ENCODE measurements at places on chromosomes 3 and 15.

DNA sequence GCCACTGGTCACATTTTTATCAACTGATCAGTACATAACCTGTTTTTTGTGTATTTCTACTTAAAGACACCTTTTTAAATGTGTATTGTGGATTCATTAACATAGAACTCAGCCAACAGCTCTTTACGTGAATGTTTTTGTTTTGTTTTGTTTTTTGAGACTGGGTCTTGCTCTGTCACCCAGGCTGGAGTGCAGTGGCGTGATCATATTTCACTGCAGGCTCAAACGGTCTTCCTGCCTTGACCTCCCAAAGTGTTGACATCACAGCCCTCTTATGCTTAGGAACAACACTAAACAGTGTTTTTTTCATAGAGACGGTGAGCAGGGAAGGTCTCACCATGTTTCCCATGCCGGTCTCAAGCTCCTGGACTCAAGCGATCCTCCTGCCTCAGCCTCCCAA lies 9.9 kb downstream of the PSMA4 start:
- no peak for DNase-seq

GRCh38 chr15:67505675-67506572 lies 15.0 kb upstream of the C15orf61 start:
- DNase-seq: no peak

GRCh38 chr3:25091934-25092333 lies 336.1 kb upstream of the RARB start:
- no peak for DNase-seq

DNA sequence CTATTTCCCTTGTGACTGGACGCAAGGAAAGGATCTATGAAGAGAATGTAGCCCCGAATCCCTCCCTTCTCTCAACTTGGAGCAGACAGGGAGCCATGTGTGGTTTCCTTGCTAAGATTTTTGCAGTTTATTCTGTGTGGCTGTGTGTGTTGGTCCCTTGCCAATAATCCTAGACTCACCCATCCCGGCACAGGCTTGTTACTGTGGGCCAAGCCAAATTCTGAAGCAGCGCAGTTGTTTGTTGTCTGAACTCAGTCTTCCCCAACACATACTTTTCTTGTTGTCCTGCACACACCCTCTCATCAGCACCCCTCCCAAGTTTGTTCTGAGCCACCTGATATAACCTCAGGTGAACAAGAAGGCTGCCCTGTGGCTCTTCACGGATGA lies 193.3 kb upstream of the CTDSPL start:
- no peak for DNase-seq

DNA sequence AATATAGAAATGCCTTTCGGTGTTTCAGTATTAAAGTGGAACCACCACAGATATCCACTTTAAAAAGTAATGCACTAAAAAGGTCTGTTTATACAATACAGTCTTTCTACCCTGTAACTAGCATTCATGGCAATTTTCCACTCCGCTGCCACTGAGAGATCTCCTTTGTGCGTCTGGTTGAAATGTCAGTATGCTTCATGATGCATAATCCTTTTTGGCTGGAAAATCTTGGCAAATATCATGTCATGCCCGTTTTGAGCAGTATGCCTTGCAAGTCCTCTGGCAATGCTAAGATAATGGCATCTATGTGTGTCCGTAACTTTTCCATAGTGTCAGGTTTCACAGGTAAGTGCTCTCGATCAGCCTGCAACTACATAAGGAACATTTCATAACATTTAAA lies 30.8 kb upstream of the ARF4 start:
- DNase-seq: no peak

DNA sequence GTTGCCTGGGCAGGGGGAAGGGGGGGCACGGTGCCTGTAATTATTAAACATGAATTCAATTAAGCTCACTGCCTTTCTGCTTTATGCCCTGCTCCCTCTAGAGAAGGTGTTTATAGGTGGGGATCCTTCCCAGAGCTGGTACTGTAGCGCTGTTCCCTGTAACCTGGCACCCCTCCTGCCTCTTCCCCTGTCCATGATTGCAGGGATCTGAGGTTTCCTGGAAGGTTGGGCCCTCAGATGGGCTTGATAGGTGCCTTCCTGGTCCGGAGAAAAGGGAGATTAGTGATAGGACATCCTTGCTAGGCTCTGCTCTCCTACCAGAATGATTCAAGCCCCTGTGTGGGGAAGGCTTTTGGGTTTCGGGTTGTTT lies 2.1 kb upstream of the FAM131A start:
- DNase-seq: no peak

DNA sequence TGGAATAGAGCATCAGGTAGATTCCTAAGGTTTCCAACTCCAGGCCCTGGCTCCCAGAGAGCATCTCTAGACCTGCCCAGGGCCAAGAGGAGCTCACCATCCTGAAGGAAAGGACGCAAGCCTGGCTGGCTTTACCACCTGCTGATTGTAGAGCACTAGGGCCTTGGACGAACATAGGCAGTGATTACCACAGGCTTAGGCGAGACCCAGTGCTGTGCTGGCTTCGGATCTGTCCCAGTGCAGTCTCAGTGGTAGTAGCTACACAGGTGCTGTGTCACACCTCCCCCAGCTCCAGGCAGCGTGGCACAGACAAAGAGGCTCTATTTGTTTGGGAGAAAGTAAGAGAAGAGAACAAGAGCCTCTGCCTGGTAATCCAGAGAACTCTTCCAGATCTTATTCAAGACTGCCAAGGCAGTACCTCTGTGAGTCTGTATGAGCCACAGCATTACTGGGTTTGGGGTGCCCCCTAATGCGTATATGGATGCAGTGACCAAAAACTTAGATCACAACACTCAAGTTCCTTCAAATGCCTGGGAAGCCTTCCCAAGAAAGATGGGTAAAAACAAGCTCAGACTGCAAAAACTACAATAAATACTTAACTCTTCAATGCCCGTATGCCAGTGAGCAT lies 25.4 kb downstream of the ISG20 start:
- no peak for DNase-seq

GRCh38 chr15:66775127-66776105 lies 73.4 kb downstream of the SMAD6 start:
- no peak for DNase-seq

DNA sequence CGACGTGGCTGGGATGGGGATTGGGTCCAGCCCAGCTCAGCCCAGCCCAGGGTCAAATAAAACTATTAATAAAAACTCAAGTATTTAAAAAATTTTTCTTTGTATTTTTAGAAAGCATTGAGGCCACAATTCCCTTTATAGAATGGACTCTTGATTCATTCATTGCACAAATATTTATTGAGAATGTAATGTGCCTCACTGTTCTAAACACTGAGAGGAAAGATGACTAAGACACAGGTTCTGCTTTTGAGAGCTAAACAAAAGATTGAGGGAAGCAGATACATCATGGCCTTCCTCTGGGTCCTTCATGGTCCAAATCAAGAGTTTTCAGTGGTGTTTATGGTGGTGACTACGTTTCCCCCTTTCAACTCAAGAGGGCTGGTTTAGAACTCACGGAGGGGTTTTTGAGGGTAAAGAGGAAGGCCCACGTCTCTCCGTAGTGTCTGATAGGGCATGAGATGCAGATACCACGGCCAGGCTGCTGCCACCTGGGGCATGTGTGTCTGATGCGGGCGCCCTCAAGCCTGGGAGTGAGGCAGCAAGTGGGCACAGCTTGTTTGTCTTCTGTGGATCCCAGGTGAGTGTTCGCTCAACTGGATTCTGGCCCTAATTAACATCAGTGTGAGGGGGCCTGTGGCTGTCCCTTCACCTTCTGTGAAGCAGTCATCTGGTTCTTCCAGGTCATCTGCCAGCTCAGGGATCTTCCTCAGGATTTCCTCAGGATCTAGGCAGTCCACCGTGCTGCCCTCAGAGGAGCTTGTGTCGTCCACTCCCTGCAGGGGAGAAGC lies 73.5 kb upstream of the SCN5A start:
- DNase-seq: no peak

GRCh38 chr15:50340416-50340815 lies 14.6 kb downstream of the GABPB1 start:
- no peak for DNase-seq

- DNase-seq: no peak
These were observed 58.3 kb downstream of the SLCO3A1 start for GRCh38 chr15:91911844-91912243.

GRCh38 chr3:35757991-35758757 lies 118.8 kb downstream of the ARPP21 start:
- DNase-seq: no peak

DNA sequence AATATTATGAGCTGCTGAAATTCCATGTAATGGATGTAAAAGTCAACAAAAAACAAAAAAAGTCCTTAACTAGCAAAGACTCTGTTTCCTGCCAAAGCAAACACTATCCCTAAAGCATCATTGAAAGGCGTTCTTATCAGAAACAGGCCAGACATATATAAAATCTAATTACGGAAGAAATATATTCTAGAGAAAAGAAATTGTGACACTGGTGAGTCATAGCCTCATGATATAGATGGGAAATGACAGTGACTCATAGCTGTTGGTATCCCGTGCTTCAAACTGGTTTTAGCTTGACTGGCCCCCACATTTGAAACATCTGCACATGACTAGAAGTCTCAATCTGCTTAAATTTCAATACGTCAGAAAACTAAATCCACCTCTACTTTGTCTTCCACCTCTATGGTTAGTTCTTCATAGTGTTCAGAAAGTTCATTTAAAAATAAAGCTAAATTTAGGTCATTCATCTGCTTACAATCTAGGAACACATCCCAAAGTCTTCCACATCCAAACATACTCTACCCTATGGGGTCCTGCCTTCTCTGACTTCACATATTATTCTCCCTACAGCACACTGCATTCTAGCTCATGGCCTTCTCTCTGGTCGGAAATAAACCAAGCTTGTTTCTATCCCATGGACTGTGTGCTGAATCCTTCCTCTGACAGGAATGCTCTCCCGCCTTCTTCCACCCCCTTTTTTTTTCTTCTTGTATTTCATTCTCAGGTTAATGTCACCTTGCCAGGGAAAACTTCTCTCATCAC lies 456.3 kb upstream of the ARRDC4 start:
- DNase-seq: no peak

- DNase-seq: no peak
These were observed 216.3 kb upstream of the ARPP21 start for GRCh38 chr3:35422836-35423601.

DNA sequence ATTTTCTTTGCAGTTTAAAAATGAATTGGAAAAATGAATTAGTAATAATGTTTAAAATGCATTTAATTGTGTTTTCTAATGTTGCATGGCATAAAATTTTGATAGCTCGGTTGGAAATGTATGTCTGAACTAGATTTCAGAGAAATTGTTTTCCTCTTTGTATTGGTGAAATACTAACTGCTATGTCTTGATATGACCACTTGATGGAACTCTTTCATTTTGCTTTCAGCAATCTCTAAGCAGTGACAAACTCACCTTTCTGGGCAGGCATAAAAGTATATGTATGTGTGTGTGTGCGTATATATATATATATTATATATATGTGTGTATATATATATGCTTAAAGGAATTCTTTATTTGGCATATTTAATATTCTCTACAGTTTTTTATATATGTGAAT lies 239.3 kb upstream of the ZNF717 start:
- DNase-seq: no peak

- no peak for DNase-seq
These were observed 11.1 kb upstream of the PIK3R4 start for GRCh38 chr3:130757611-130758150.

All from stimulated activated CD8-positive, alpha-beta memory T cell treated with anti-CD3 and anti-CD28 coated beads, Interleukin-2, amount 100 ng/mL, for 1 hour (primary cell).